ENCODE measurements at places on chromosomes 7 and 10. TPM values are rescaled to one million over a fixed set of nuclear protein-coding genes. Genes with fewer than 3 reads are reported as not detected.

The SPDYE6 gene
- not detected for total RNA-seq

The BAIAP2L1 gene
- total RNA-seq, result 1.1 TPM

The TAS2R3 gene
- total RNA-seq, result 1.2 TPM

The CADPS2 gene
- total RNA-seq, result 26.9 TPM

The SORCS1 gene
- total RNA-seq, result not detected

The ENO4 gene
- total RNA-seq, result 1.4 TPM

The DNAH11 gene
- total RNA-seq, result 2.7 TPM

The LRIT1 gene
- not detected for total RNA-seq

The PLAU gene
- total RNA-seq, result 21.6 TPM

The FZD1 gene
- 28.7 TPM for total RNA-seq

The HTR5A gene
- total RNA-seq, result not detected

The PLXDC2 gene
- total RNA-seq, result 11.2 TPM

The ZP3 gene
- 0.63 TPM for total RNA-seq

The PRRT4 gene
- total RNA-seq, result 0.27 TPM

The RASSF4 gene
- total RNA-seq, result 3.8 TPM

The ANKRD22 gene
- total RNA-seq, result 0.33 TPM

The ARL5B gene
- total RNA-seq, result 18.0 TPM

Measured in fibroblast of the aortic adventitia (primary cell).